ENCODE measurements at places on chromosomes 3 and 15.
A peak's percentile ranks its signal among the peaks of the same experiment; 100 is the strongest.

DNA sequence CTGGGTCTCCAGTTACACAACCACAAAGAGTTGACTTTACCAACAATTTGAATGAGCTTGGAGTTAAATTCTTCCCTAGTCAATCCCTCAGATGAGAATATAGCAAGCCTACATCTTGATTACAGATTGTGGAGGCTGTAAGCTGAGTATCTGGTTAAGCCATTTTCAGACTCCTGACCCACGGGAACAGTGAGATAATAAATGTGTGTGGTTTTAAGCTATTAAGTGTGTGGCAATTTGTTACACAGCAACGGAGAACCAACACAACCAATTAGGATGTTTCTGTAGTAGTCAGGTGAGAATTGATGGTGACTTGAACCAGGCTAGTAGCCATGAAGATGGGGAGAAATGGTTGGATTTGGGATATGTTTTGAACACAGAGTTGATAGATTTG is 37.7 kb upstream of the SLC4A7 start:
- no peak for DNase-seq
- H3K4me1 ChIP-seq, result no peaks in the 10 kb centered on the region
- no peaks in the 10 kb centered on the region for H3K36me3 ChIP-seq
- no peak overlapping the region for H3K27ac ChIP-seq
- no peak overlapping the region for H3K4me3 ChIP-seq
- no peaks in the 10 kb centered on the region for H3K27me3 ChIP-seq

DNA sequence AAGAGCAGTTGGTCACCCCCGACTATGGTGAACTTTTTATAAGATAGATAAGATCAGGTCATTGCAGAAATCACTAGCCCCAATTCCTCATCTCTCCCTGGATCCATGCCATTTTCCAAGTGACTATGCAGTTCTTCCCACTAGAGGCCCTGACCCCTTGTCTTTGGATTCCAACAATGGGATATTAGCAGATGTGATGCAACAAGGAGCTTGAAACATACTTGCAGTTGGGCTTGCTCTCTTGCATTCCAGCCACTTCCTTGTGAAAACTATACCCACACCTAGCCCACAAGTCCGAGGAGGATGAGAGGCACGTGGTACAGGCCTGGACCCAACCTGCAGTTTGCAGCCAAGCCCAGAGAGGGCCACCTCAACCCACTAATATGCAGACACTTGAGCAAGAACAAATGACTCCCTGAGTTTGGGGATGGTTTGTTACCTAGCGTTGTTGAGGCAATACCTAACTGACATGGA is 60.6 kb downstream of the SUCLG2 start:
- peaks cover 3% of the 10 kb centered on the region for H3K4me1 ChIP-seq
- H3K27ac ChIP-seq, result no peak overlapping the region
- DNase-seq, result no peak
- H3K4me3 ChIP-seq, result no peak overlapping the region
- H3K27me3 ChIP-seq, result no peaks in the 10 kb centered on the region

- H3K27me3 ChIP-seq, result no peaks in the 10 kb centered on the region
- H3K36me3 ChIP-seq, result no peaks in the 10 kb centered on the region
- H3K27ac ChIP-seq, result no peak overlapping the region
Observed at GRCh38 chr3:4533489-4534443, 40.6 kb downstream of the ITPR1 start.

DNA sequence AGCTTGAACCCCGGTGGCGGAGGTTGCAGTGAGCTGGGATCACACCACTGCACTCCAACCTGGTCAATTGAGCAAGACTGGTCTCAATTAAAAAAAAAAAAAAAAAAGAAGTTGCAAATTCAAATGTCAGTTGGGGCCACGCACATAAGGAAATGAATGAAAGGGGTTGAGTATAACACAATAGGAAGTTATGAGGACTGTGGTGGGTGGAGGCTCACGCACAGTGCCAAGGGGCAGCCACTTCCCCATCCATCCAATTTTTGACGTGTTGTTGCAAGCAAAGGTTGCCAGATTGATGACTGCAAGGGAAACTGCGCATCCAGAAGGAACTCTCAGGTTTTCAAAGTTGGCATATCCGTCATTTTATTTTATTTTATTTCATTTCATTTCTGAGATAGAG is 532.2 kb downstream of the NTRK3 start:
- H3K27ac ChIP-seq, result no peak overlapping the region
- H3K27me3 ChIP-seq, result peaks cover 6% of the 10 kb centered on the region
- no peaks in the 10 kb centered on the region for H3K36me3 ChIP-seq
- no peaks in the 10 kb centered on the region for H3K4me1 ChIP-seq
- H3K4me3 ChIP-seq, result no peak overlapping the region
- no peak for DNase-seq

- no peak overlapping the region for H3K27ac ChIP-seq
- H3K4me3 ChIP-seq, result no peak overlapping the region
- peaks cover 11% of the 10 kb centered on the region for H3K4me1 ChIP-seq
- no peak for DNase-seq
- H3K36me3 ChIP-seq, result no peaks in the 10 kb centered on the region
- no peaks in the 10 kb centered on the region for H3K27me3 ChIP-seq
Observed at GRCh38 chr3:179174316-179174715, 26.2 kb downstream of the PIK3CA start.

DNA sequence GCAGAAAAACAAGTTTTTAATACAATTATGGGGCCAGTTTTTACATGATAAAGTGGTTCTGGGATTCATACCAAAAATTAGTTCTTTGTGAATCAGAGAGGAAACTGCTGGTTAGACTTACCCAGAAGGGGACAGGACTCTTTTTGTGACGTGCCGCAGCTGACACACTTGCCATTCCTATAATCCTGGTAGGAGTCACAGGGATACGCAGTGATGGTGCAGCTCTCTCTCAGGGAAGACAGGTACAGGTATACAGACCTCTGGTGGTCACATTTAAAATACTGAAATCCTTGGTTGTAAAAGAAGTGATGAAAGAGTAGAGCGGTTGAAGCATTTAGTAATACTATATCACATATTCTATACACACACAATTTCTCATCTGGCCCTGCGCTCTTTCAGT is 20.2 kb upstream of the TMEM41A start:
- H3K27me3 ChIP-seq, result peaks cover 2% of the 10 kb centered on the region
- H3K36me3 ChIP-seq, result no peaks in the 10 kb centered on the region
- H3K4me1 ChIP-seq, result no peaks in the 10 kb centered on the region
- DNase-seq, result no peak

DNA sequence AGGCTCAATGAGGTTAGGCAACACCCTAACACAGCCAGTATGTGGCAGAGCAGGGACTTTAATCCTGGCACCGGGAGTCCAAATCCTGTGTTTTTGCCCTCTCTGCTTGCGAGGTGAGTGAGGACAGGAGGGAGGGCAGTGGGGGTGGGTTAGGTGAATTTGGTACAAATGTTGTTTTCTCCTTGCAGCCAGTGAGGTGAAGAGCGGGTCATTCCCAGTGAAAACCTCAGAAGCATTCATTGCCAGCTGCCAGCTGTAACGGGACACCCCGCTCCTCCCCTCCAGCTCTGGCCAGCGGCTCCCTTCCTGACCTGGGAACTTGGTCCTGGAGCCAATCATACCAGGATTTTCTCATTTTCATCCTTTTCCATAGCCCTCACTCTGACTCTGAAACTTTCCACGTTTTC is 45.7 kb upstream of the RAB6B start:
- H3K4me1 ChIP-seq, result peaks cover 6% of the 10 kb centered on the region
- no peaks in the 10 kb centered on the region for H3K36me3 ChIP-seq
- H3K27me3 ChIP-seq, result no peaks in the 10 kb centered on the region
- no peak for DNase-seq
- H3K27ac ChIP-seq, result no peak overlapping the region

DNA sequence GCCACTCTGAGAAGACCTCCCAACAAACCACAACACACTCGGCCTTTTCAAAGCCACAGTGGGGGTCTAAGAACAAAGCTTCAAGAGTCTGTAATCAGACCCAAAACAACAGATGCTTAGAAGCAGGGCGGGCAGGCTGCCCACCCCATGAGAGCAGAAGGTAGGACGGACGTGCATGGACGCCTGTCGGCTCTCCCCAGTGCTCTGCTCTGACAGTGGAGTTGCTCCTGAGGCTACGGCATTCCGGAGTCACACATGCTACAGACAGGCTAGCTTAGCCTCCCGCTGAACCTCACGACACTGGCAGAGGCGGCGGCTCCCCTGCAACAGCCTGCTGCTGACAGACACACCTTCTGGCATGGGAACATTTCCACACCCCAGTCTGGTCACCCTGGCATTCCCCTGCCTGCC is 33.5 kb downstream of the SLCO2A1 start:
- no peak for DNase-seq
- H3K36me3 ChIP-seq, result no peaks in the 10 kb centered on the region
- no peaks in the 10 kb centered on the region for H3K27me3 ChIP-seq
- no peak overlapping the region for H3K4me3 ChIP-seq

- no peak overlapping the region for H3K4me3 ChIP-seq
- H3K4me1 ChIP-seq, result peaks cover 3% of the 10 kb centered on the region
- no peaks in the 10 kb centered on the region for H3K27me3 ChIP-seq
- peaks cover 6% of the 10 kb centered on the region for H3K36me3 ChIP-seq
- H3K27ac ChIP-seq, result peak overlapping the region; percentile 9
Observed at GRCh38 chr15:85730001-85730820, 64.5 kb downstream of the KLHL25 start.

DNA sequence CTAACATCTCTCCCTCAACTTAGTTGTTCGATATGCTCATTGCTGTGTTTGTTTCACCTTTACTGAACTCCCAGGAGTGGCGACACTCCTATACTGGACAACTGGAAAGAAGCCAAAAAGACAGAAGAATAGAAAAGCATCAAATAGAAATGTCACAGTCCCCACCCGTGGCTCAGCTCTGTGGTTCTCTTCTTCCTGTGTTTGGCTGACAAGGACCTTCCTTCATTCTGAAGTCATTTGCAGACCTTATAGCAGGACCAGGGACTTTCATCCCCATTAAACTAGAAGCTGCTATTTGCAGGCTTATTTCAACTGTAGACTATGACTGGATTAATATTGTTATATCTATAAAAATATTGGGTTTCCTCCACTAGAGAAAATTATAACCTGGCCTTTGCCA is 125.9 kb downstream of the NECTIN3 start:
- no peak for DNase-seq
- no peak overlapping the region for H3K27ac ChIP-seq
- H3K27me3 ChIP-seq, result no peaks in the 10 kb centered on the region
- H3K4me3 ChIP-seq, result no peak overlapping the region
- H3K36me3 ChIP-seq, result no peaks in the 10 kb centered on the region
- H3K4me1 ChIP-seq, result no peaks in the 10 kb centered on the region

DNA sequence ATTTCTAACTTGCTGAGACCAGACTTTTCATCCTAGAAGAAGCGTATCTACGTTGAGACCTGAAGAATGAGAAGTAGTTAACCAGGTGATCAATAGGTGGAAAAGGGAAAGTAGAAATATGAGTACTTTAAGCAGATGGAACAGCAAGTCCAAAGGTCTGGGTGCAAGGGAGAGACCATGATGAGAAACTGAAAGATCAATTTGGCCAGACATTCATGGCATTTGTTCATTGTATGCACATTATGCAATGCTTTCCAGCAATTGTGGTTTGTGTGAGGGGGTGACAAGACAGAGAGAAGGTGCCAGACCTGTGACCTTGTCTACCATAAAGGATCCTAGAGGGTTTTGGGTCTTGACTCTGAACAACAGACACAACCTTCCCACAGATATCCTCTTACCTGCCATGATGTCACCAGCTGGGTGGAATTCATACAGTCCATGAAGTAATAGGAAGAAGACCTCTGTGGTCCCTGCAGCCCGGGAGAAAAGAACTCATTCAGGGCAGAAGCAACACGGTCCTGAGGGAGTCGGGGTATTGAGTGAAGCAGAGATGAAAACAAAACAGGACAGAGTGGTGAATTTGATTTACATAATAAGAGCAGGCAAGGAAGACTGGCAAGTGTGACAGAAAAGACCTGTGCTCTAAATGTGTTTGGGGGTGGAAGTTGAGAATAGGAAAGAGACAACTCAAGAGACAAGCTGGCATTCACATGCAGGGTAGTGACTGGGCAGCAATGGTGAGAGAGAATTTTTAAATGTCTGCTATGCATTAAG is 63.4 kb upstream of the PSMD6 start:
- H3K36me3 ChIP-seq, result no peaks in the 10 kb centered on the region
- H3K4me1 ChIP-seq, result no peaks in the 10 kb centered on the region
- H3K4me3 ChIP-seq, result no peak overlapping the region
- H3K27me3 ChIP-seq, result no peaks in the 10 kb centered on the region
- DNase-seq, result no peak
- no peak overlapping the region for H3K27ac ChIP-seq

GRCh38 chr15:69897061-69897460 is 200.7 kb downstream of the TLE3 start:
- no peaks in the 10 kb centered on the region for H3K4me1 ChIP-seq
- no peaks in the 10 kb centered on the region for H3K36me3 ChIP-seq
- H3K4me3 ChIP-seq, result no peak overlapping the region
- DNase-seq, result no peak

- no peaks in the 10 kb centered on the region for H3K27me3 ChIP-seq
- H3K4me1 ChIP-seq, result no peaks in the 10 kb centered on the region
- no peak for DNase-seq
- no peaks in the 10 kb centered on the region for H3K36me3 ChIP-seq
- no peak overlapping the region for H3K4me3 ChIP-seq
- H3K27ac ChIP-seq, result no peak overlapping the region
Observed at GRCh38 chr3:25094932-25095685, 333.0 kb upstream of the RARB start.

GRCh38 chr3:13884851-13885703 is 5.2 kb upstream of the WNT7A start:
- H3K4me3 ChIP-seq, result no peak overlapping the region
- peak; percentile 46 for DNase-seq
- H3K27me3 ChIP-seq, result peaks cover 32% of the 10 kb centered on the region
- H3K36me3 ChIP-seq, result no peaks in the 10 kb centered on the region

- no peak overlapping the region for H3K27ac ChIP-seq
- no peaks in the 10 kb centered on the region for H3K36me3 ChIP-seq
- no peak overlapping the region for H3K4me3 ChIP-seq
- H3K4me1 ChIP-seq, result peaks cover 47% of the 10 kb centered on the region
- DNase-seq, result no peak
Observed at GRCh38 chr3:143167969-143168854, 48.6 kb downstream of the CHST2 start.

DNA sequence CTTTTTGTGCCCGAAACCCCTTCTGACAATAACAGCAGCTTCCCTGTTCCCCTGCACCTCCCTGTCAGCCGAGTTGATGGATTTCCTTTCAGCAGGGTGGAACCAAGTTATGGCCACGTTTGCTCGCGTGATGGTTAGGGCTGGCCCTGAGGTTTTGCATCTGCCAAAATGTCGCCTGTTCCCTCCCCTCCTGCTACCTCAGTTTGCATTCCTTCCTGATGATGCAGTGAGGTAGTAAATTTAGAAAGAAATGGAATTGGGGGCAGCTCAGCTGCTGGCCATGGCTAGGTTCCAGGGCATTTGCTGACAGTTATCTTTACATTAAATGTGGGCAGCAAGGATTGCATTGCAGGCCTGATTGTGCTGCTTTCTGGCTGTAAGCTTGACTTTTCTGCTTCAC is 13.2 kb downstream of the LIMD1 start:
- DNase-seq, result no peak
- no peaks in the 10 kb centered on the region for H3K27me3 ChIP-seq
- no peak overlapping the region for H3K4me3 ChIP-seq
- peaks cover 2% of the 10 kb centered on the region for H3K4me1 ChIP-seq

GRCh38 chr3:112307557-112307956 is 13.5 kb upstream of the SLC9C1 start:
- no peak for DNase-seq
- no peak overlapping the region for H3K27ac ChIP-seq
- H3K27me3 ChIP-seq, result no peaks in the 10 kb centered on the region
- no peaks in the 10 kb centered on the region for H3K36me3 ChIP-seq
- H3K4me3 ChIP-seq, result no peak overlapping the region
